ENCODE measurements at places on chromosomes 7 and 10.

GRCh38 chr7:13827716-13828115, 161.8 kb downstream of the ETV1 start:
- no peak for DNase-seq

GRCh38 chr7:135662123-135662372, 266 bp upstream of the STMP1 start:
- no peak for DNase-seq

- no peak for DNase-seq
Measured at GRCh38 chr10:103550229-103550628, 56.7 kb downstream of the NEURL1 start.

DNA sequence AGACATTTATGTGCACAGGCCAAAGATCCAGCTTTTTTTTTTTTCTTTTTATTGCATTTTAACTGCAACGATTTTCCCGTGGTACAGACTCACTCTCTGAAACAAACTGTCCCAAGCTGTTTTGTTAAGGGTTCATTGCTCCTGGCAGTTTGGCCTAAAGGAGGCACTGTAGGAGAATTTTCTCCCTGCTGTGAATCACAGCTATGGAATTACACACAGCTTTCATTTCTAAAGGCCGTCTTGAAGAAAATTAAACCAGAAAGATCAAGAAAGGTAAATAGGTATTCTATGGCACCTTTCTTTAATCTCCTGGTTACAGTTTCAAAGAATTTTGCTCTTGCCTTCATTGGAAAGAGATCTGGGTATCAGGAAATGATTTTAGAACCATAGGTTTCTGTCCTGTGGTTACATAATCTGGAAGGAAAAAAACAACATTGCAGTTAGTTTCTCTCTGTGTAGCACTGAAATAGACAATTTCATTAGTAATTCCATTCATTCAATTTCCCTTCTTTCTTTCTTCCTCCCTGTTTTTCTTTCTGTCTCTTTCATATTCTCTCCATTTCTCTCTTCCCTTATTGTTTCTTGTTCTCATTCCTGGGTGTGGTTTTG, 51.2 kb downstream of the PDK4 start:
- DNase-seq = peak; percentile 57

DNA sequence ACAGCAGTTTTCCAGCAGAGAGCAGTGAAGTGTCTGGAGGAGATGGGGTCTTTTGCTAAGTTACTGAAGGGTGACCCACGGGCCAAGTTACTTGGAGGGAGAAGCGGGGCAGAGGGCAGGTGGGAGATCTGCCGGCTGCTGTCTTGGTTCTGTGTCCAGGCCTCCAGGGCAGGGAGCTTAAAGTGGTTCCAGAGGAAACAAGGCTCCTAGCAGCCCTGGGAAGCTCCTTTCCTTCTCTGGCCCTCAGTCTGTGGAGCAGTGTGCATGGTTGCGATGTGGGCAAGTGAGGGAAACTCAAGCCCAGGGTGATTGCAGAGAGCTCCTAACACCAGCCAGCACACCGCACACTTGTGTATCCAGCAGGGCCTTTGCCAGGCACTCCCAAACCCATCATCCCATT, 6.3 kb downstream of the GHRHR start:
- DNase-seq = no peak

GRCh38 chr7:148884049-148884298, at the start of gene EZH2:
EZH2 (minus strand) TSS chr7:148884291; CDS start chr7:148847298, 36,993 bp downstream.
- no peak for DNase-seq

DNA sequence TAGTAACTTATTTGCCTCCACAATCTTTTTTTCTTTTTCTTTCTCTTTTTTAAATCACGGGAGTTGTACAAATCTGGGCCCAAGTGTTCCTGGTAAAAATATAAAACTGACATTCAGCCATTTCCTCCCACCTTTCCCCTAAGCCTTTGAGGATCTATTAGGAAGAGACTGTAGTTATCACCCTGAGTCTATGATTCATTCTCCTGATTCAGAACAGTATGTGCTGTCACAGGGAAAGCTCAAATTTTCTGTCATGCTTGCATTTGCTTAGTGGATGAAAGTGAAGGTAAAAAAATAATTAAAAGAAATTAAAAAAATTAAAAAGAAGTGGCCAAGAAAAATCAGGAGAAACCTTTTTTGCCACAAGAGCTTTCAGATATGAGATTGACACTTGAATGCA, 71.7 kb downstream of the KIF20B start:
- no peak for DNase-seq

DNA sequence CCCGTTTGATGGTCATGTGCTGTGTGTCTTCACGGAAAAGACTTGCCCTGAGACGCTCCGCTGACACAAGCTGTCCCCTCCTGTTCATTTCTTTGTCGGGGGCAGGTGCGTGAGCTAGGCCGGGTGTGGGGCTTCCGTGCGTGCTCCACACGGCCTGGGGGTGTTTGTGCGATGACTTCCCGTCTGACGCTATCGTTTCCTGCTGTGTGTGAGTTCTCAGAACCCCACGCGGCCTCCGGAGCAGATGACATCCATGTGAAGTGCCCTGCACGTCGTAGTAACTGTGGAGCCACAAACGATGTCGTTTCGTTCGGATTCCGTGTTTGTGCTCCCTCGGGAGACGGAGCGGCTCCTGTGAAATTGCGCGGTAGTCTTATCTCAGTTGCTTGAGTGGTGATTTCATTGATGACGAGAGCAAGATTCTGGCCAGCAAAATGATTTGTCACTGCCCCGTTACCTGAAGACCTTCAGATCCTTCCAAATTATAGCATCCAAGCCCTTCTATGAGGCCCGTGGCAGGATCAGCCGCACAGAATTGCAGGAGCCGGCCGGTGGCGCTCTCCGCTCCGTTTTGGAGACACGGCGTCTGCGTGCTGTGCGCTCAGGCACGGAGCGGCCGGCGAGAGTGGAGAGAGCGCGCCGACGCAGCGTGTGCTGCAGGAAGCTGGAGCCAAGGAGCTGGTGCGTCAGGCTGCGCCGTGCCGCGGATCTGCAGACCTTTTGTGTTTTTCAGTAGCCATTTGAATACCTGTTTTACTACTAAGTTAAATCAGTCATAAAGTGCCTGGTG, 94.9 kb downstream of the NKX6-2 start:
- no peak for DNase-seq

- no peak for DNase-seq
Measured at GRCh38 chr10:131744346-131744745, 156.5 kb upstream of the PPP2R2D start.

- DNase-seq = no peak
Measured at GRCh38 chr7:139989366-139990141, 73.2 kb downstream of the PARP12 start.

DNA sequence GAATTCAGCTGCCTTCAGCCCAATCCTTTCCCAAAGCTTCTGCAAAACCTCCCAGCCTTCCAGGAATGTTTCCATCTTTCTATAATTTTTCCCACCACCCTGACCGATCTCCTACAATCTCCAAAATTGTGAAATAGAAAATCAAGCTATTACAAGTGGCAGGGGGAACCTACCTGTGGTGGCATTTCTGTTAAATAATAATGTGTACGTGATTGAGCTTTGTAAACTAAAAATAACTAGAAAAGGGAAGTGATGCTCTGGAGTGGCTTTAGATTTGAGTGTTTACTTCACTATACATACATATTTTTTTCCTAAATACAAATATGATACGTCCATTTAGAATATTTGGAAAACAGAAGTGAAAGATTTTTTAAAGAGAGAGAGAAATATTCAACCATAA, 593.6 kb downstream of the GRM8 start:
- DNase-seq = no peak

DNA sequence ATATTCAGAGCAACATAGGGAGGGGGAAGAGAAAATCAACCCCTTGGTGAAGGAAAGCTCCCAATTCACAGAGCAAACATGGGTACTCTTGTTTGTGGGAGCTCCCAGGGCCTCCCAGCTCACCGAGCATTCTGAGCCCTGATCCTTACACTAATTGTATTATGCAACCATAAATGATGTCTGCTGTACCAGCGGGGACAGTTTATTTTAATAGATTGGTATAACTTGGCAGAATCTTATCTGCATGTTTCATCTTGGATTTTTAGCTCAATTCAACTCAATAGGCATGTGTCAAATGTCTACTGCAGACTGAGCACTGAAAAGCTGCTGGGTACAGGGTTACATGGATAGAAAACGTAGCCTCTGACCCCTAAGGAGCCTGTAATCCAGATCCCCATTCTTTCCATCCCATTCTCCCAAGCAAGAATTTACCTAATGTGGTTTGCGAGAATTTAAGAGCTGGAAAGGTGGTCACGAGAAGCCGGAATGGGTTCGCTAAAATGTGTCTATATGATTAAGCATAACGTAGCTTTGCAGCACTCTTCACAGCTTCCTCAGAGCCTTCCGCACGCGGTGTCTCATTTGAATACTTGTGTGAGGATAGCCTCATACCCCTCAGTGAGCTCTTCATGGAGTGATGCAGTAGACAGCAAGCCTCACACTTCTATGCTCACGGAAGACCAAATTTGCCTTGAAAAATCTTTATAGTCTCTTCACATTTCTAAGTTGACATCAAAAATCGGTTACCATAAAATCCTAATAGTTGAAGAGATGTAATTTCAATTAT, 18.3 kb downstream of the EGFR start:
- DNase-seq = no peak

DNA sequence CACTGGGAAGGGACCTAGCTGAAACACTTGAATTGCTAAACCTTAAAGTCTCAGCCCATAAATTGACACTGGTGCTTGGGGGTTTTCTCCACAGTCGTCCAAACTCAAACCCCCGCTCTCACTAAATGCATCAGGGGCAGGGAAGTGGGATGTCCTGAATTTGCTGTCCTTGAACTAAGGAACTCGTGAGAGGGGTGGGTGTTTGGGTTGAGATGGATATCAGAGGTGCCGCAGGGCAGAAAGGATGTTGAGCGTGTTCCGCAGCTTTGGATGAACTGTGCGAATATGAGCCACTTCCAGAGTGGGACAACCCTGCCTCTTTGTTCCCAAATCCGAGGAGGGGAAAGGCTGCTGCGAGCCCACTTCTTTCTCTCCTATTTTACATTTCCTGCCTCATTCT, 90.3 kb upstream of the LYZL2 start:
- DNase-seq = no peak

DNA sequence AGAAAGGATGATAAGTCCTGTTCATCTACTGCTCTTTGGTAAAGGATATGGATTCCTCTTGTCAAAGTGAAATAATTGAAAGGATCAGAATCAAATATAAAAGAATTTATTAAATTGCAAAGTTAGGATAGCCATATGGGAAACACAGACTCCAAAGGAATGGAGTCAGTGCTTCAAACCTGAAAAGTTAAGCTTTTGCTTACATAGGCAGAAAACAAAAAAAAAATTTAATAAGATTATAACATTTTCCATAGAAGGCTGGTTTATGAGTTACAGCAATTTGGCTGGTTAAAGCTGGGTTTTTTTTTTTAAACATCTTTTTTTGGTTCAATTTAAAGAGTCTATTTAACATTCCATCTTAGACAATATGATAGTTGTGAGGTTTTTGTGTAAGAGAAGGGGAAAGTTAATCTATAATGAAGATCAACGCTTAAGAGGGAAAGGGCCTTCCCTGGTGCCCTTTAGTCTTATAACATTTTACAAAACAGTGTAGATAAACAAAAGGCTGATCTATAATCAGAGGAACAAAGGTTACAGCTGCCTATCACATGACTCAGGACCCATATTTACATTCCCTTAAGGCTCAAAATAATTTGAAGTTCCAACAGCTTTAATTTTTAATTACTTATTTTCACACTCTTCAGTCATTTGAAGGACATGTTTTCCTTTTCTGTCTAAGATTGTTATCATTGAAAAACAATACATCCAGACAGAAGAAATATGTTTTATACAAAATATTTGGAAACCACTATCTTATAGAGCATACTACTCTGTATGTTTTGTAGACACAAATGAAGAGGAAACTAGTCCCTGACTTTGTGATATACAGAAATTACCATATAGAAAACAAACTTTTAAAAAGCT, 234.3 kb upstream of the MBL2 start:
- no peak for DNase-seq

DNA sequence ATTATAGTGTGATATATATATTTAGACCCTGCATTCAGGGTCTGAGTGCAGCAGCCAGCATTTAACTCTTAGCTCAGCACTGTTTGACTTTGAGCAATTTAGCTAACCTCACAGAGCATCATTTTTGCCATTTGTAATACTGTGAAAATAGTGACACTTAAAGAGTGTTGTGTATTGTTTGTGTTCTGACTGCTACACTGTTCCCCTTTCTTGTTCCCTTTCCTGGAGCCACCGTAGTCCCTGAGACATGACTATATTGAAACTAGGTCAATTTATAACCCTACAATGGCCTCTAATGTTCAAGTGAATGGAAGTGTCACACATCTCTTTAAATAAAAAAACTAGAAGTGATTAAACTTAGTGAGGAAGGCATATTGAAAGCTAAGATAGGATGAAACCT, 20.3 kb upstream of the CD36 start:
- DNase-seq = no peak

GRCh38 chr7:35253710-35254495, at the start of gene TBX20:
TBX20 (minus strand) TSS chr7:35254100; CDS start chr7:35253620, 480 bp downstream.
- peak; percentile 83 for DNase-seq

DNA sequence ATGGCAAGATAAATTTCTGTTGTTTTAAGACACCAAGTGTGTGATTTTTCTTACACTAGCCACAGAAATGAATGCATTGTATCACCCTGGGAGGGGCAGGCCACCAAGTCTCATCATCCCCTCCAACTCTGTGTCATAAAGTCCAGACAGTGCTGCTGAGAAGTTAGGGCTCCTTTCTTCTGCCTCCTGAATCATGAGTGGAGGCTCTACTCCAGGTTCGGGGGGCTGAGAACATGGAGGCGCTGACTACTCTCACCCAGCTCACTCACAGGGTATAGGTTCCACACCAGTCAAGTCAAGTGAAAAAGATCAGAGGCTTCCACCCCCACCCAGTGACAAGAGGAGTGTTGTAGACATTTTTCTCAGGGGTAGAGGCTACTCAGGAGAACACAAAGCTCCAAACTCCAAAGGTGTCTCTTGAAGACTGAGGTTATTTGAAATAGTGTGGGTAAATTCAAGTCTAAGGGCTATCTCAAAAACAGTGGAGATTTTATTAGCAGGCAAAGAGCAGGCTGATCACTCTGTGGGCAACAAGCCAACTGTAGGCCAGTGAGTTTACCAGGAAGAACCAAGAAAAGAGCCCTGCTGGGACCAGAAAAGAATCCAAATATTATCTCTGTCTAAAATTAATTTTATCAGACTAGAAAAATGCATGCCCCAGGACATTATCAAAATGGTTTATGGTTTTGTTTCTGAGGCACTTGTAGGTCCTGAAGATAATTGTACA, 118.6 kb upstream of the RET start:
- DNase-seq = no peak

DNA sequence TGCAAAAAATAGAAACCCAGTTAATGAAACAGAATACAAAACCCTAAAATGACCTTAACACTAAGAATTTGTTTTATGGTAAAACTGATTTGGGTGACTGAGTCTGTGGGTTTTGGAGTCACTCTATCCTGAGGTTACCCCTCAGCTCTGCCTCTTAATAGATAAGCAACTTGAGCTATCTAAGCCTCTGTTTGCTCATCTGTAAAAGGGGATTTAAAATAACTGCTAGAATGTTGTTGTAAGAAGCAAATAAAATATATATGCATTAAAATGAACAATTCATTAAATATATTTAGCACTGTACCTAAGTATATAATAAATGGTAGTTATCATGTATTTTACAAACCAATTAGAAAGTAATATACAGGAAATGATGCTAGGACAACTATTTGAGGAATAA, 115.4 kb downstream of the CABCOCO1 start:
- no peak for DNase-seq

Measured in NCI-H82 (cell line).